Panc1 (cell line): ENCODE measurements at places on chromosomes 11 and 22.

GRCh38 chr11:69828971-69829344, 9.7 kb upstream of the FGF3 start:
- no peak for DNase-seq

DNA sequence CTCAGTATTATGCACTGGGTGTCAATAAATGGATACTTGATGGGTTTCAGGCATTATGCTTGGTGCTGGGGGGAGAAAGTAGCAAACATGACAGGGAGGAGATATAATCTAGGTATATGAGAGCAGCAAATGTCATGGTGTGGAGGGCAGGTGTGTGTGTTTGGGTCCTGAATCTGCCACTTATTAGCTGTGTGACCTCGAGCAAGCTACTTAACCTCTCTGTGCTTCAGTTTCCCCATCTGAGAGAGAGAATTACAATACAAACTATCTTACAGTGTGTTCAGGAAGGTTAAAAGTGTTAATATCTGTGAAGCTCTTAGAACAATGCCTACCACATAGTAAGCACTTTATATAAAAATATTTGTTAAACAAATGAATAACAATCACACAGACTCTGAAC, 2.8 kb downstream of the SLC22A8 start:
- DNase-seq, result no peak

GRCh38 chr22:35407362-35407761, 7.4 kb downstream of the MCM5 start:
- no peak for DNase-seq

DNA sequence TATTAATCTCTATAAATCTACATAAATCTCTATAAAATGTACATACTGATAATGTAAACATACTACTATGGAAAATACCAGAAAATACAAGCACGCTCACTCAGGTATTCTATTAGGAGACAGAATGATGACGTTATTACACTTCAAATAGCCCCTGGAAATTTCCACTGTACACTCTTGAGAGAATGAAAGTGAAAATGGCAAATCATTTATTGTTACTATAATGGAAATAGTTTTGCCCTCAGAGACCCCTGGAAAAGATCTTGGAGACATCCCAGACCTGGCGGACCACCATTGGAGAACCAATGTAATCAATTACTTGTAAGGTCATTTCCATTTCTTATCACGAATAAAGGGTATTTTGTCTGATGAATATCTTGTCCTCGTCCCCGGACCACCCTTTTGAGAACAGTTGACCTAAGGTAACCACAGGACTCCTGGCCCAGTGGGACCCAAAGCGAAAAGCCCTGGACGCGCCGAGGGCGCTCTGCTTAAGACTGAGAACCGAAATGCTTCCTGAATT, 509 bp upstream of the PRRG4 start:
- no peak for DNase-seq

- no peak for DNase-seq
These were observed 3.5 kb downstream of the MEI1 start for GRCh38 chr22:41702763-41703162.

GRCh38 chr22:40347300-40347699, 1.0 kb downstream of the ADSL start:
- DNase-seq, result no peak

GRCh38 chr11:118714816-118715215, 35.4 kb upstream of the TREH start:
- DNase-seq, result no peak

DNA sequence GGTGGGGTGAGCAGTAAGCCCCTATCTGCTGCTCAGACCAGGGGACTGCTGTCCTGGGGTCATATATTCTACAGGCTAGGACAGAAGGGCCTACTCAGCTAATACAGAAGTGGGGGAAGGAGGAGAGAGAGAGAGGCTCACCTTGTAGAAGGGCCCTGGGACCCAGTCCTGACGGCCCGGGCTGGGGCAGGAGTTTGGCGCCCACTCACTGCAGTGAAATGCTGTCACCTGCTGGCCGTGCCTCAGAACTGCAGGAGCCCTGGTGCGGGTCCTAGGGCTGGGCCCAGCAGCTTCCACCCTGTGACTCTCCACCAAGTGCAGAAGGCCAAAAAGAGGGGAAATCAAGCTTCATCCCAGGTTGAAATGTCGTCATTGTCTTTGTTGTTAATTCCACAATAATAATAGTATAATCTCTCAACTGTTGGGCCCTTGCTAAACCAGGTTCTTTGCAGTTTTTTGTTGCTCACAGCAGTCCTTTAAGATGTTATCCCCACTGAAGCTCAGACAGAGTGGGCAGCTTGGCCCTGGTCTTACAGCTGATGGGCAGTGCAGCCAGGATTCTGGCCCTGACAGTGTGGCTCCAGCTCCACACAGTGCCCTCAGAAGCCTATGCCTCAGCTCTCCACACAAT, 29.6 kb downstream of the TRIM29 start:
- peak; percentile 56 for DNase-seq

DNA sequence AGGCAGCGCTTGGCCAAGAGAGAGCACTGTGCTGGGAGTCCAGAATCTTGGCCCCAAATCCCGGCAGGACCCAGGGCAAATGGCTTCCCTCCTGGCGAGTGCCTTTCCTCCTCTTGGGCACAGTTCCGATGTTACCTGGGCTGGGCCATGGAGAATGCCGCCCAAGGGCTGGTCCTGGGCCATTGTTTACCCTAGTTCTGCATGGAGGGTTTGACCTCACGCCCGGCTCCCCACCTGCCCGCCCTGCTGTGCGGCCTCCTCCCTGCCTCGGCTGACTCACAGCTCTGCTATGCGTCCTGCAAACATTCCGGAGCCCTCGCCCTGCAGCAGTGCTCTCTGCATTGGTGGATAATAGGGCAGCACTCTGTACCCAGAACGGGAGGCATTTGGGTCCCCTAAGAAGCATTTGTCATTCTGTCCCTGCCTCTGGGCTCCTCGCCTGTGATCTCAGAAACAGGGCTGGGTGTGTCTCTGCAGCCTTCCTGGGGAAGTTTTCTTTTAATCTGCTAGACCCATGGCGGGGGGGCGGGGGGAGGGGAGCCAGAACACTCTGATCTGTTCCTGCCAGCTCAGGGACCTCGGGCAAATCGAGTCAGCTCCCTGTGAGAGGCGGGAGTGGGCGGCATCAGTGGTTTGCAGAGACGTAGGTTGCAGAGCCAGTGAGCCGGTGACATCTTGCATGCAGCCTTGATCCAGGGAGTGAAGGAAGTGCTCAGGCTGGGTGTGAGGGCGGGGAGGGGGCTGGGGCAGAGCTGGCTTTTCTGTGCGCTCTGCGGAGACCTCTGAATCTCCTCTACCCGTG, 32.9 kb upstream of the SMIM38 start:
- DNase-seq, result peak; percentile 64
